ENCODE measurements at places on chromosomes 3 and 15.

DNA sequence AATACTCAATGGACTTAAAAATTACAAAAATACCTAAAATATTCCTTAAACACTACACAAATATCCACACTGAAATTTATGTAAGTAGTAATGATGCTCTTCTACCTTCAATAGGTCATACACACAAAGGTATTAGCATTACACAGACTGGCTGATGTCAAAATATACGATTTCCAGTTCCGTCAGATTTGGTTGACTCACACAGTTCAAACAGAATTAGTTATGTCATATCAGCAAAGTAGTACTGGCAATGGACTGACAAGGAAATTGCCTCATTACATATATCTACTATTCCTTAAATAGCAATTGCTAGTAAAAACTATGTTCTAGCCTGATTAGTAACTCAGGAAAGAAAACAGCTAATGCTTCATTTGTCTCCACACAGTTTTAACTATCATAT, 70.8 kb downstream of the ADAM10 start:
- DNase-seq: no peak

- DNase-seq: no peak
These were observed 107.5 kb downstream of the SLC49A4 start for GRCh38 chr3:122902326-122902725.

DNA sequence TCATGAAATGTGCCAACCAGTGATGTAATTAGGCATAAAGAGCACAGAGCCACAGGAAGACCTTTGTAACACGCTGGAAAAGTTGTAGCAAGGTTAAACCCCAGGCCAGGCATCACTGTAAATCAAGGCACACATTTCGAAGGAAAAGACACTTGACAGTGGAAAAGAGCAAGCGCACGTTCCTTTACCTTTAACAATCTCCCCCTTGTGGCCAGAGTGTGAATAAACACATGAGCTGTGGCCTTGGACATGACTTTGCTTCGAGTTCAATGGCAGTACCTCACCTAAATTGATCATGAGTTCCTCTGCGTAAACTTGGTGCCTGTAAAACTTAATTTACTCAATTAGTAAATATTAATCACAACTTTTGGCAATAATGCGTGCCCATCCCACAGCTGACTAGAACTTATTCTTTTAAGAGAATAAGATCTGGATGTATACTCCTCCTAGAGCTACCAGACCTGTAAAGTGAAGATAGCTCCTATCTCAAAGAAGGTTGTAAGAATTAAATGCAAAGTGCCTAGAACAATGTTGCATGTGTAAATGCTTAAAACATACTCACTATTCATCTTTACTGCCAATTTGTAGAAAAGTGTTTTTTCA, 757.0 kb upstream of the NECTIN3 start:
- peak; percentile 37 for DNase-seq

- DNase-seq: no peak
These were observed 8.8 kb upstream of the PRKAR2A start for GRCh38 chr3:48856469-48856868.

DNA sequence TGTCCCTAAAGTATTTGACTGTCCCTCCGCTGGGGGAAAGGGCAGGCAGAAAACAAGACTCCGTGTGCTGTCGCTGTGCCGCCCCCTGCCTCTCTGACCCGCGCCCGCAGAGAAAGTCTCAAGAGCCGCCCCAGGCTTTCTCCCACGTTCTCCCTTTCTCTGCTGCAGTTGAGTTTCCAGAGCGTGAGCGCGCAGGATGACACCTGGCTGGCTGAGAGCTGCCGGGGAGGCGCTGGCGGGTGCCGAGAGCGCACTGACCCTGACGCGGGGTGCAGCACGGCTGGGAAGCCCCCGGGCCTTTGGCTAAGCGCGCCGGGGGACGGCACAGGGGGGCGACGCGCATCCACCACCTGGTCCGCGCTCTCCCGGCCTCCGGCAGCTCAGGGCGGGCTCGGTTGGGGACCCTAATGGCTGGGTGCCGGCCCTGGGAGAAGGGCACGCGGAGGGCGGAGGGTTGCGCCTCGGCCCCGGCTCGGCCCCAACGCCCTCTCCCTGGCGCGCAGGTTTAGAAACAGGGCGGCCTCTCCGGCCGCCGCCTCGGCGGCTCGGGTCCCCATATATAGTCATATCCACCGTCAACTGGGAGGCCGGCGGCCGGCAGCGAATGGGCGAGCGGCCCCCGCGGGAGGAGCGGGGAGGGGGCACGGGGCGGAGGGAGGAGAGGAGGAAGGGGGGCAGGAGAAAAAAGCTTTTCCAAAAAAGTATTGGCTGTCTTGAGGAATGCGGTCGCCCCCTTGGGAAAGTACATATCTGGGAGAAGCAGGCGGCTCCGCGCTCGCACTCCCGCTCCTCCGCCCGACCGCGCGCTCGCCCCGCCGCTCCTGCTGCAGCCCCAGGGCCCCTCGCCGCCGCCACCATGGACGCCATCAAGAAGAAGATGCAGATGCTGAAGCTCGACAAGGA, at the start of gene TPM1:
TSS of gene TPM1 (plus strand) at position 774 of the 903 bp plus-strand sequence. CDS start at position 857, 83 bp downstream.
- DNase-seq: no peak

GRCh38 chr15:92645731-92646130, 9.8 kb downstream of the FAM174B start:
- no peak for DNase-seq

DNA sequence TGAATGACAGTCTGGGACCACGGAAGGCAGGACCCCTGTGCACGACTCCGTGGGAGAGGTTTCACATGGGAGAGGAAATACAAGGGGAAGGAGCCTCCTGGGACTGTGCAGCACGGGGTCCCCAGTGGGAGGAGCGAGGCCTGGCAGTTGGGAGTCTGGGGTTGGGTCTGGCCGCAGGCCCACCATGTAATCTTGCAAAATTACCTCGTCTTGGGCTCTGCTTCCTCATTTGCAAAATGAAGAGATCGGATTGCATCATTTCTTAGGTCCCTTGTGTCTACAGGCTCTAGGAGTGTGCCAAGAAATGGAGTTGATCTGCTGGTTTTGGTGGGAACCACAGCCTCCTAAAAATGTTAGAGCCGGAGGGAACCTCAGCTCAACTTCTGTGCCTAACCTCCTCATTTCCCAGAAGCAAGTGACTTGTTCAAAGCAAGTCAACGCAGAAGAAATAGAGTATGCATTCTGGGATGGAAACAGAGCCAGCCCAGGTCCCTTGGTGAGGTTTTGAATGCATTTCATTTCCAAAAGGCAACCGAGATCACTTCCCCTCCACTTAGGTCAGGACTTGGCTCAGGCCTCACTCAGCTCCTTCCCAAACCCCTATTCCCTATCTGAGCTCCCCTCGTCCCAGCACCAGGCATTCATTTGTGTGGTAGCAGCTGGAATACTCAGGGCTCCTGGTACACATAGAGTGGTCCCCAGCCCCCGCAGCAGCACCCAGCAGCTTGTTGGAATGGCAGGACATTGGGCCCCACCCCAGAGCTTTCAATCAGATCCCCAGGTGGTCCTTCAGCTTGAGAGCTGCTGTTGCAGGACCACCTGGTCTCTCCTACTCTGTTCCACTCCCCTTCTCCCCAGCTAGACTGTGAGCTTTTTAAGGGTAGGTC, 267.7 kb downstream of the XXYLT1 start:
- peak; percentile 30 for DNase-seq

DNA sequence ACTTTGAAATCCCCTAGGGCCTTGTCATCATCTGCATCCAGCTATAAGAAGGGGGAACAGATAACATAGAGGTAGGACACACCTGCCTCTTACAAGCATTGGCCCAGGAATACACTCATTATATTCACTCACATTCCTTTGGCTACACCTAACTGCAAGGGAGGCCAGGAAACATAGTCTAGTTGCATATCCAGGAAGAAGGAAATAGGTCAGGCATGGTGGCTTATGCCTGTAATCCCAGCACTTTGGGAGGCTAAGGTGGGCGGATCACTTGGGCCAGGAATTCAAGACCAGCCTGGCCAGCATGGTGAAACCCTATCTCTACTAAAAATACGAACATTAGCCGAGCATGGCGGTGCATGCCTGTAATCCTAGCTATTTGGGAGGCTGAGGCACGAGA, 48.8 kb downstream of the GTPBP8 start:
- no peak for DNase-seq

DNA sequence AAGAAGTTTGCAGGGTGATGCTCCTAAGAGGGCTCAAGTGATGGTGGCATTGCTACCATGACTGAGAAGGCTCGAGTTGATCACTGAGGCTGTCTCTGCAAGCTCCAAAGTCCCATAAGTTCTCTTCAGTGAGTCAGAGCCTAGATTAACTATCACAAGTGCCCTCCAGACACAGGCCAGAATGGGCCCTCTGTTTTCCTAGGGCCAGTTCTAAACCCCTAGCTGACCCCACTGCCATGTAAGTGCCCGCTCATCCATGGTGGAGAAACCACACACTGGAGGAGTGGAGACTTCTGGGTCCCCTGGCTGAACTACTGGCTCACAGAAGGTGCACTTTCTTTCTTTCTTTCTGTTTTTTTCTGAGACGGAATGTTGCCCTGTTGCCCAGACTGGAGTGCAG, 87.6 kb upstream of the WNT5A start:
- no peak for DNase-seq

GRCh38 chr3:178895178-178895789, 176.3 kb downstream of the ZMAT3 start:
- no peak for DNase-seq

DNA sequence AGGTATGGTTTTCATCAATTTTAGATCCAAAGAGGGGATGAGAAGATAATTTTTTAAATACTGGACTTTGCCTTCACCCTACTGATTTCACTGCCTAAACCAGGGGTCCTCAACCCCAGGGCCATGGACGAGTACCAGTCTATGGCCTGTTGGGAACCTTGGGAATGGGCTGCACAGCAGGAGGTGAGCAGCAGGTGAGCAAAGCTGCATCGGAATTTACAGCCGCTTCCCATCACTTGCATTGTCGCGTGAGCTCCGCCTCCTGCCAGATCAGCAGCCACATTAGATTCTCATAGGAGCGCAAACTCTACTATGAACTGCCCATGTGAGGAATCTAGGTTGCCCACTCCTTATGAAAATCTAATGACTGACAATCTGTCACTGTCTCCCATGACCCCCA, 76.3 kb upstream of the TTBK2 start:
- no peak for DNase-seq

DNA sequence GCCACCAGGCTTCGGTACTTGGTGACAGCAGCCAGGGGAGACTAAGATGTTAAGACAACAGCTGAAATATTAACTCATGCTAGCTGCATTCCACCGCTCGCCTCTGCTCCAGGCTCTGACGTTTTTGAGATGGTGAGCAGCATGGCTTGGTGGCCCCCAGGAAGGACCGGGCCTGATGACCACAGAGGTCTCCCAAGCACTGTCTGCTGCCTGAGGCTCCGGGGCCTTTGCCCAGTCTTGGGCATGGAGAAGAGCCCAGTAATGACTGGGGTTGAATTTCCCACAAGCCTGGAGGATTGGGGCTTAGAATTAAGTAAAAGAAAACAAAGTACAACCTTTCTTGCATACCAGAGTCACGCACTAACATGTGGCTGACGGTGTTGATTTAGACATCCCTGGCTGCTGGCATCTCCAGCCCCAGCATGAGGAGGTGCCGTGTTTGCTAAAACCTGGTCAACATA, 243.6 kb upstream of the LYSMD4 start:
- no peak for DNase-seq

- DNase-seq: no peak
These were observed 111.6 kb downstream of the KBTBD8 start for GRCh38 chr3:67109651-67110204.

DNA sequence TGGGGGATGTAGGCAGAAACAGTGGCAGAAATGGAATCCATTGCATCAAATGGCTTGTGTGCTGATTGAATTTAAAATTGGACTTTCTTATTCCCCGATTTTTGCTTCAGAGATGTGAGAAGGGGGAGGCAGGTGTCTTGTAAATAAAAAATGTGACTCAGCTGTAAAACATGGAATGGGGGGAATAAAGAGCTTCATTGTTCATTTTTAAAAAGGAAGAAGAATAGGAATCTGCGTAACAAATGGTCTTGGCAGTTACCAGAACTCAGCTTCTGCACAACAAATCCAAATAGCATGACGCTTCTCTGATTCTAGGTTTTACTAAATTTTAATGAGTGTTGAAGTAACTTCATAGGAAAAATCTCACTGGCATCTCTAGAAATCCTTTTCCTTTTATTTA, 323.9 kb upstream of the GBE1 start:
- no peak for DNase-seq

- DNase-seq: no peak
These were observed 4.4 kb upstream of the GPX1 start for GRCh38 chr3:49362561-49362960.

DNA sequence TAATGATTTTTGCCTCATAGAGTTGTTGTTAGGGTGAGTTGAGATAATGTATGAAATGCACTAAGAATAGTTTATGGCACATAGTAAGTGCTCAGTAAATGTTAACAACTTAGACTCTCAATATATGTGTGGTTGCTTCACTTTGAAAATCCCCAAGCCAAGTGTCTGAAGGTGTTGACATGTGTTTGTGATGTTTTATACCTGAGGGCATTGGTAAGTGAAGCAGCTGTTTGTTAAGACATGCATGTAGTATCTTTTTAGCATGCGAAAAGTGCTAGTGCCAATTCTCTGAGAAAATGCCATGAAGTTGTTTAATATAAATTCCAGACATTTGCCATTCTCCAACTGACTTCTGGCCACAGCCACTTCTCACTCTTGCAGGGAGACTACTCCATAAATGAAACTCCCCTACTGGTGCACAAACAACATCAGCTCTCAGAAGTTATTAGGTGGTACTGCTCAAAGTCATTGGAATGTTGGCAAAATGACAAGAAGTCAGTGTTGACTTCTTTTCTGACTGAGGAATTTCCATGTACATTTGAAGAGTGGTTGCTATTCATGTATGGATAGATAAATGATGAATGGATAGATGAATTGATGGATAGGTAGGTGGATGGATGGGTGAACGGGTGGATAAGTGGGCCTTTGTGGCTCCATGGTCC, 103.6 kb upstream of the NUDT16 start:
- no peak for DNase-seq

- DNase-seq: no peak
These were observed 272.9 kb upstream of the KCNMB2 start for GRCh38 chr3:178263236-178263916.

GRCh38 chr3:156575641-156576040, 20.7 kb upstream of the SSR3 start:
- DNase-seq: no peak

GRCh38 chr3:43531835-43532234, 90.0 kb downstream of the ANO10 start:
- DNase-seq: no peak

Measured in liver (tissue), 10 donors.